ENCODE measurements at places on chromosomes 3 and 15.

DNA sequence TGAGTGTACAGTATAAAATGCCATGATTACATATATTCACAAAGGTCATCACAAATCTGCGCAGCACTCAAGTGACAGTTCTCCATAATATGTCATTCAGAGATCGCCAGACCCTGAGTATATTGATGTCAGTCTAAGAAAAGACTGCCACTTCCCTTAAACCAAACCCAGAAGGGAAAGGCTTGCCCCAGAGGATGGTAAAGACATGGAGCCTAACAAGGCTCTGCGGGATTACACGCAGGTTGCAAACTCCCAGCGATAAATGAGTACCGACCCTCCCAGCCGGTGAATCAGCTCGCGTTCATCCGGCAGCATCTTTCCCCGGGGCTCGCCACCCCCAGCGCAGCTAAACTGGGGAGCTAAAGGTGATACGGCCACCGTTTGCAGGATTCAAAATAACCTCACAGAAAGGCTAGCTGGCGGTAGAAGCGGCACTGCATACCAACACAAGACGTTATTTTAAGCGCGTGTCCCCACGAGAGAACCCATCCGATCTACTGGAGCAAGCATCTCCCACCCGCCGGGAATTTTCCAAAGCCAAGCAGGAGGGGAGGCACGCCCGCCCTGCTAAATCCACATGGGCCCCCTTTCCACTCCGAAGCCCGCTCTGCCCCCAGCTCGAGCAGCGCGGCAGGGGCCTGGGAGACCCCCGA is 643 bp downstream of the MYO5A start:
- DNase-seq: peak; percentile 21

DNA sequence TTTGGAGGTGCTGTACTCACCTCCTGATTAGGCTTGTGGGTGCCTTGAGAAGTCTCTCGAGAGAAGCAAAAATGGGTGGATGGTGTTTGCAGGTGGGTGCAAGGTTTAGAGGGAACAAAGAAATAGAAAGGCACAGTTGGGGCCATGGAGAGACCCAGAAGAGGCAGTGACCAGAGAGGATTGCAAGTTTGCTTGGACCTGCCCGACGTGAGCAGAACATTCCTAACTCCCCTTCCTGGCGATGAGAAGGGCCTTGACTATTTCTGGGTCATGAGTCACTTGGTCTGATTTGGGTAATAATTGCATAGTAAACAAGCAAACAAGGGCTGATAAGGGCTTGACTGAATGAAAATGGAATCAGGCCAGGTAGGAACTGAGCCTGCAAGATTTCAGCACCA is 7.0 kb upstream of the CTSH start:
- no peak for DNase-seq

- DNase-seq: no peak
These were observed 27.3 kb downstream of the STT3B start for GRCh38 chr3:31559872-31560534.

- DNase-seq: no peak
These were observed 419.8 kb upstream of the TPM1 start for GRCh38 chr15:62622775-62623174.

- no peak for DNase-seq
These were observed 184.6 kb downstream of the XXYLT1 start for GRCh38 chr3:195086341-195086740.

GRCh38 chr15:66115568-66116206 is 137.9 kb downstream of the MEGF11 start:
- no peak for DNase-seq

GRCh38 chr3:119637679-119638477 is 22.5 kb downstream of the POPDC2 start:
- no peak for DNase-seq

- no peak for DNase-seq
These were observed 286.0 kb upstream of the ZPLD1 start for GRCh38 chr3:102148598-102149337.

DNA sequence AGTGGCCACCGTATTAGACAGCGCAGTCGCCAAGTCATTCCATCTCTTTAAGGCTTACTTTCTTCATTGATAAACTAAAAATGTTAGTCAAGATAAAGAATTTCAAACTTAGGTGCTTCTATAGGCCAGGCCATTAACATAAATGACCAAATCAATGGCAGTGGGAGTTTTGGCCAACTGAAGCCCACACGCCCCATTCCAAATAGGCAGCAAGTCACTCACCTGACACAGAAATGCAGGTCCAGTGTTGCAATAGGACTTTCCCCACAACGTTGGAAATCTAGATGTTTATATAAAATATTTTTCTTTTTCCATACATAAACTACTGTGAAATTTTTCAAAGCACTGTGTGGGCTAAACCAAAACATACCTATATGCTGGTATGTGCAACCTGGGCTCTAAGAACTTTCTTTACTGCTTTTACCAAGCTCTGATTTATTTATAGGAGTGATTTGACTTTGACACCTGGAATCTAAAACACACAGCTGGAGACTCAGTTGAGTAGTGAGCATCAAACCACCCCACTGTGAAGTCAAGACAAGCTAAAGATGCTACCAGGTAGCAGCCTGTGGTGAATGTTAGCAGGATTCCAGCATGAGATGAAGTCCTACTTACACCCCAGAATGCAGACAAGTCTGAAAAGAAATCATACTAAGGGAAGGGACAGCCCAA is 15.1 kb downstream of the GOLIM4 start:
- no peak for DNase-seq

DNA sequence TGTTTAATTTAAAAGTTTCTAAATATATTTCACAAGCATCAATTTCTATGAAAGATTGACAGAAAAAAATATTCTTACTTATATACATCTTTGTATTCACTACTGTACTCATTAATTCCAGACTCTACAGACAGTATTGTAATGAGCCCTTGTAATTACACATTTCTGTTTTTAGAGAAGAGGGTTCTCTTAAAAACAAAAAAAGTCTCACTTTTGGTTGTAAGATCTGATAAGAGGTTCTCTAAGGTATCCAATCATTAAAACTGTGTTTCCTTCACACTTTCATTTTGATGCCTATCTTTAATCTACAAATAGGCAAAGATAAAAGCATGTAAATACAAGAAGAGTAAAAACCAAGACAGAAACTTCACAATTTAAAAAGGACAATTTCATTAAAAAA is 75.6 kb downstream of the FBXL22 start:
- no peak for DNase-seq

All from stimulated activated CD4-positive, alpha-beta T cell treated with anti-CD3 and anti-CD28 coated beads, Interleukin-1b, Interleukin-23, amount 100 ng/mL, for 4 hours (primary cell).